ENCODE measurements at places on chromosomes 7 and 10. TPM values are rescaled to one million over a fixed set of nuclear protein-coding genes. Genes with fewer than 3 reads are reported as not detected.

CLRN3 gene
- 0.37 TPM for total RNA-seq

SCART1 gene
- 13.9 TPM for total RNA-seq

LIPF gene
- not detected for total RNA-seq

KCNH2 gene
- total RNA-seq, result 3.2 TPM

SOSTDC1 gene
- 11.0 TPM for total RNA-seq

TUBAL3 gene
- total RNA-seq, result 0.59 TPM

MSRB2 gene
- 9.6 TPM for total RNA-seq

FBXL15 gene
- total RNA-seq, result 18.5 TPM

CACNB2 gene
- 1.4 TPM for total RNA-seq

LBX1 gene
- total RNA-seq, result not detected

VSTM4 gene
- total RNA-seq, result 8.9 TPM

HOXA4 gene
- 1.8 TPM for total RNA-seq

PDE6C gene
- not detected for total RNA-seq

DRGX gene
- 0.09 TPM for total RNA-seq

MYL10 gene
- not detected for total RNA-seq

ADRA2A gene
- total RNA-seq, result 4.9 TPM

COL17A1 gene
- total RNA-seq, result 1.8 TPM

PRSS58 gene
- total RNA-seq, result not detected

KLLN gene
- not detected for total RNA-seq

GDF2 gene
- not detected for total RNA-seq

MYOF gene
- total RNA-seq, result 121 TPM

FOXL3 gene
- total RNA-seq, result not detected

CRYGN gene
- 0.43 TPM for total RNA-seq

CRHR2 gene
- total RNA-seq, result 1.0 TPM

GHRHR gene
- not detected for total RNA-seq

RGR gene
- total RNA-seq, result 0.49 TPM

NODAL gene
- not detected for total RNA-seq

ODAD2 gene
- total RNA-seq, result 19.3 TPM

CHAT gene
- total RNA-seq, result not detected

PRKAG2 gene
- total RNA-seq, result 23.8 TPM

IDI2 gene
- not detected for total RNA-seq

CAMK1D gene
- 16.9 TPM for total RNA-seq

HIF1AN gene
- 17.8 TPM for total RNA-seq
